ENCODE measurements at places on chromosomes 7 and 10. TPM values are rescaled to one million over a fixed set of nuclear protein-coding genes. Genes with fewer than 3 reads are reported as not detected.
A peak's percentile ranks its signal among the peaks of the same experiment; 100 is the strongest.

DENND10 gene
- 48.5 TPM for total RNA-seq

TAS2R4 gene
- total RNA-seq = 2.4 TPM

ITGA8 gene
- total RNA-seq = 0.36 TPM

VGF gene
- total RNA-seq = 1.8 TPM

SKIDA1 gene
- total RNA-seq = 15.3 TPM

ADRB1 gene
- total RNA-seq = not detected

GPR37 gene
- 6.6 TPM for total RNA-seq

GRCh38 chr7:35258125-35258867, 4.4 kb upstream of the TBX20 start:
- H3K4me3 ChIP-seq = peak overlapping the region; percentile 8
- DNase-seq = no peak
- H3K27ac ChIP-seq = peak overlapping the region; percentile 27
- H3K36me3 ChIP-seq = no peaks in the 10 kb centered on the region

DNA sequence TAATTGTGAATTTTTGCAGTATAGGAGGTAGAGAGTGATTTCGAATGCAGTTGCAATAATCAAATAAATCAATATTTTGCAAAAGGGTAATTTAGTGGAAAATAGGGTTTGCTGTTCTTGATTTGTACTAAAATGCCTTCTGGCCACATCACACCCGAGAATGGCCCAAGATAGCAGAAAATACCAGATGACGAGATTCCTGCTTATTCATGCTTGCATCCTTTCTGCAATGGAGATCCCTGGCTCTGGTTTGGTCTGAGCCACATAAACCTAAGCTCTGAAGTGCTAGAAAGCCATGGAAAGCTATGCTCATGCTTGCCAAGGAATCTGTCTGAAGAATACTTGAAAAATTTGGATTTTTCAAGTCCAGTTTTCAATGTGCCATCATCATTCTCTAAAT, 634.2 kb upstream of the COBL start:
- no peaks in the 10 kb centered on the region for H3K36me3 ChIP-seq
- no peaks in the 10 kb centered on the region for H3K4me1 ChIP-seq
- DNase-seq = no peak
- H3K27ac ChIP-seq = no peak overlapping the region
- no peak overlapping the region for H3K4me3 ChIP-seq
- H3K27me3 ChIP-seq = no peaks in the 10 kb centered on the region

DNA sequence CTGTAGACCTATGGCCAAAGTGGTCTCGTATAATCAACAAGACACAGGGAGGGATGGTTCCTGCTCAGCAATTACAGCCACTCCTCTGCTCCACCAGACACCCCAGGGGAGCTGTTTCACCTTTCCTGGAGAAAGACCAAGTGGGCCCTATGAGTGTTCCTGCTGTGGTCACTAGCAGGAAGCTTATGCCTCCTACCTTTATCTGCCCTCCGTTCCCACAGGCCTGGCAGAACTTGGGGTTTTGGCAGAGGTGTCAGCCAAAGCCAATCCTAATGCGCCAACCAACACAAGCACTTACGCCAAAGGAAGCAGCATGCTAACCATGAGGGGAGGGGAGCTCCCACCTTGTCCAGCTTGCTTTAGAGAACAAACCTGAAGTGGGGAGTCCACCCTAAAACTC, 31.2 kb downstream of the XPNPEP1 start:
- peaks cover 18% of the 10 kb centered on the region for H3K36me3 ChIP-seq
- no peaks in the 10 kb centered on the region for H3K4me1 ChIP-seq
- no peak overlapping the region for H3K4me3 ChIP-seq
- no peaks in the 10 kb centered on the region for H3K27me3 ChIP-seq
- no peak for DNase-seq
- H3K27ac ChIP-seq = no peak overlapping the region

GRCh38 chr10:94383530-94383929, 18.8 kb upstream of the TBC1D12 start:
- peaks cover 1% of the 10 kb centered on the region for H3K36me3 ChIP-seq
- no peaks in the 10 kb centered on the region for H3K27me3 ChIP-seq
- no peak for DNase-seq
- H3K4me1 ChIP-seq = no peaks in the 10 kb centered on the region
- H3K4me3 ChIP-seq = no peak overlapping the region

DNA sequence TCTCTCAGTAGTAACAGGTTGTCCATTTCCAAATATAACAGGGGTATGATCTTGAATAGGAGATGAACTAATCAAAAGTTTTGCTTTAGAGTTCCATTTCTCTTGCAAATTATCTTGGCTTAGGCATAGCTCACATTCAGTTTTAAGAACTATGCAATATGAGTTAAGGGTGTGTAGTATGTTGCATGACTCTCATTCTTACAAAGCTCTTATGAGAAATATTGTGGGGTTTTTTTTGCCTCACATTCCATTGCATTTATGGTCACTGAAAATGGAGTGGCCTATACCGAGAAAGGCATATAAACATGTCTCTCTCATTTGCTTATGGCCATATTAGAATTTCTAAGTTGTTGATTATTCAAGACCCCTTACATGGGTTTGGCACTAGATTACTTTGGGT, 48.5 kb upstream of the LAMB1 start:
- DNase-seq = no peak
- no peaks in the 10 kb centered on the region for H3K36me3 ChIP-seq
- H3K4me1 ChIP-seq = peaks cover 3% of the 10 kb centered on the region
- no peak overlapping the region for H3K4me3 ChIP-seq

DNA sequence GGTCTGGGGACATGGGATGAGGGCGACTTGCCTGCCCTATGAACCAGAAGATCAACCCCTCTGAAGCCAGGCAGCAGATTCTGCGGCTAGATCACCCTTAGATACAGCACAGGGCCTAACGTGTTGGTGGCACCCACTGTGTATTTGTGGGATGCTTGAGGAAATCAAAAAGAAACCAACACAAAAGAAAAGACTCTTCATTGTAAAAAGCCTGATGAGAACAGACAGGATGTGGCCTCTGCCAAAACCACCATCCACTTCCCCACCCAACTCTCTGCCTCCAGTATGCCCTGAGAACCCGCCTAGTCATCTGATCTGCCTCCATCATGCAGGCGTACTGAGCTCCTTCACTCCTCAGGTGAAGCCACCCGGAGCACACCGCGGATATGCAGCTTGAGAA, 97.2 kb upstream of the INSYN2A start:
- no peaks in the 10 kb centered on the region for H3K27me3 ChIP-seq
- H3K27ac ChIP-seq = no peak overlapping the region
- no peak overlapping the region for H3K4me3 ChIP-seq
- DNase-seq = no peak

DNA sequence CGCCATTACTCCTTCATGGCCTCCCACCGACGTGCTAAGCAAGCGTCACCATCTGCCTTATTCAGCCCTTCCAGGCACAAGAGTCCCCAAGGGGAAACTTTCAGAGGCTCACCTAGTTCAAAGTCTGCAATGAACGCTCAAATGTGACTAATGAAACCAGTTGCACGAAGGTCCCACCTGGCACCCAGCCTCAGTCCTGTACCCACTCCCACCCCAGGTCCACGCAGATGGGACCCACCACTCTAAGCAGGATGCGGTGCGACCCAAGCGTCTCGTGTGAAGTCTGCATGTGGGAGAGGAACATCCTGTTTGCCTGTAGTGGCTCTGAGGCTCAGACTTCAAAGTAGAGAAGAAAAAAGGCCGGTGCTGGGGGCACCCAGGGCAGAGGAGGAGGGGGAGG, 40.3 kb downstream of the RGS10 start:
- DNase-seq = no peak
- H3K27me3 ChIP-seq = peaks cover 27% of the 10 kb centered on the region
- no peaks in the 10 kb centered on the region for H3K36me3 ChIP-seq
- peaks cover 18% of the 10 kb centered on the region for H3K4me1 ChIP-seq

- peaks cover 2% of the 10 kb centered on the region for H3K36me3 ChIP-seq
- peak overlapping the region; percentile 90 for H3K4me3 ChIP-seq
- peaks cover 40% of the 10 kb centered on the region for H3K4me1 ChIP-seq
- peak; percentile 24 for DNase-seq
- H3K27ac ChIP-seq = peak overlapping the region; percentile 90
Observed at GRCh38 chr7:108004220-108005142, 1.5 kb upstream of the LAMB1 start.

DNA sequence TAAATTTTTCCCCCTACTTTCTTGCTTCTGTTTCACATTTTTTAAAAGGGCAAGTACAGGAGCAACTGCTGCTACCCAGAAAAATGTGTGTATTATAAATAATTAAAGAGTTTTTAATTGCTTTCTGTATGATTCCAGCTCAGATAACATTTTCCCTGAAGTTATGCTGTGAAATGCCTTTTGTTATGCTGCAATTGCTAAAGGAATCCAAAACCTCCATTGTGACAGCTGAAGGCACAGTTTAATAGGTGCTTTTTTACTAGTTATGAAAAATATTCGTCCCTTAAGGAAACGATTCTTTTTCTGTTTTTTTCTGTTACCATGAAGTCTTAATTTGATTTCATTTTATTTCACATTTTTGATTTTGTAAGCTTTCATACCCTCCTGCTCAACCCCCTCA, 83.2 kb downstream of the ZNRF2 start:
- peaks cover 6% of the 10 kb centered on the region for H3K36me3 ChIP-seq
- H3K27me3 ChIP-seq = no peaks in the 10 kb centered on the region
- no peak overlapping the region for H3K27ac ChIP-seq
- no peak overlapping the region for H3K4me3 ChIP-seq
- H3K4me1 ChIP-seq = peaks cover under 1% of the 10 kb centered on the region

DNA sequence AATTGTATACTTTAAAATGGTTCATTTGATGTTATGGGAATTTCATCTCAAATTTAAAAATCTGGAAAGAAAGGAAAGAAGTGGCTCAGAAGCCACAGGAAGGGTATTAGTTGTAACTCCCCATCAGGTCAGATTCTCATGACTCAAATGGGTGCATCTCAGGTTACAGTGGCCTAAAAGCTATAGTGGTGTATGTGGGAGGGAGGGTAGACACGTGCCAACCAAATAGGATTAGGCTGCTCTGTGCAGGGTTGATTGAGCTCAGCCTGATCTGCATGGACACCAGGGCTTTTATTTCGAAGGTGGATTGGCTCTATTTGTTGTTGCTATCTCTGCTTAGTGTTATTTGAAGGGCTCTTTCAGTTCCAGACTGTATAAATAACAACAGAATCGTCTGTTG, 121.5 kb upstream of the PRR15 start:
- no peak for DNase-seq
- H3K4me3 ChIP-seq = no peak overlapping the region
- peaks cover 34% of the 10 kb centered on the region for H3K4me1 ChIP-seq
- no peaks in the 10 kb centered on the region for H3K36me3 ChIP-seq
- no peak overlapping the region for H3K27ac ChIP-seq
- H3K27me3 ChIP-seq = no peaks in the 10 kb centered on the region

Measured in progenitor cell of endocrine pancreas (in vitro differentiated cells).